IPS DF 6.9 (cell line): ENCODE measurements at places on chromosomes 4 and X.

DNA sequence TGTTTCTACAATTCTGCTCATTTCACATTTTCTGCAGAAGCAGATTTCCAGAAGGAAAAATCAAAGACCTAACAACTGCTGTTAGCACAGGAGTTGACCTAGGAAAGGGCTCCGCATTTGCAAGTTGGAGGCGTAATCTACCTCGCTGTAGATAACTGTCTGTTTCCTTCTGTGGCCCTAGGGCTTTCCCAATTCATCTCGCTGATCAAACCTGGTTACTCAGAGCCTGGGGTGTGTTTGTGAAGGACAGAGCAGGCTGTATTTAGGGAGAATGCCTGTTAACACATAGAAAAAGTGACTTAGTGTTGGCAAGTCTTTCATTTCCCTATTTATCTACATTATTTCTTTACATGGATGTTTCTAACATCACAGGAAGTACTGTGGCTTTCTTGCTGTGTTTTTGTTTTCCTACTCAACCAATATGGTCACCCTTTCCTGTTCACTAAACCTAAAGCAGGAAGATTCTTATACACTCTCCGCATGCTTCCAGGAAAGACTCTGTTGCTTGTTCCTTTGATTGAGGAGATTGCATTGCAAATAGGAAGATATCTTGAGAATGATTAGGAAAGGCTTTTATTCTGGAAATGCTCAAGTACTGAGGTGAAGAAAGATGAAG is 40.5 kb downstream of the AGA start:
- H3K36me3 ChIP-seq, result no peaks in the 10 kb centered on the region
- no peak for DNase-seq
- H3K27ac ChIP-seq, result no peak overlapping the region
- no peaks in the 10 kb centered on the region for H3K4me1 ChIP-seq
- no peaks in the 10 kb centered on the region for H3K27me3 ChIP-seq

DNA sequence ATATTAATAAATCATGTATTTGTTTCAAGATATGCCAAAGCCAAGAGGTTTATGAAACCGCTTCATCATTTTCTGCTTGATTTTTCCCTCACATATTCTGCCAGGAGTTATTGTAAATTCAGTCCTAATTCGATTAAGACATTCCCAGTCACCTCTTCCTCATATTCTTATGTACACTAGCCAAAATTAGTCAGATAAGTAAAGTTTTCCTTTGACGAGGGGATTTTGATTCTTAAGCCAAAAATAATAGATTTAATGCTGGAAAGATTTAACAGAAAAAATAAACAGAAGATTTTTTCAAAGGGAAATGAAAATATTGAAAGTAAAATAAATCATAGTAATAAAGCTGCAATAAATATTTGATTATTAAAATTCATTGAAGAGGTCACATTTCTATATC is 51.0 kb upstream of the VEGFC start:
- no peak overlapping the region for H3K27ac ChIP-seq
- DNase-seq, result no peak
- no peaks in the 10 kb centered on the region for H3K4me1 ChIP-seq
- no peaks in the 10 kb centered on the region for H3K36me3 ChIP-seq
- H3K27me3 ChIP-seq, result no peaks in the 10 kb centered on the region

GRCh38 chrX:1720836-1721235 is 106.0 kb downstream of the ASMT start:
- H3K36me3 ChIP-seq, result no peaks in the 10 kb centered on the region
- no peak overlapping the region for H3K27ac ChIP-seq
- no peaks in the 10 kb centered on the region; the same call in 1 of the 2 replicates for H3K4me1 ChIP-seq
- no peak overlapping the region for H3K4me3 ChIP-seq
- no peak for DNase-seq
- H3K27me3 ChIP-seq, result no peaks in the 10 kb centered on the region

GRCh38 chrX:81304563-81304962 is 102.7 kb downstream of the SH3BGRL start:
- H3K27me3 ChIP-seq, result no peaks in the 10 kb centered on the region
- no peaks in the 10 kb centered on the region for H3K36me3 ChIP-seq
- H3K4me3 ChIP-seq, result no peak overlapping the region
- H3K4me1 ChIP-seq, result no peaks in the 10 kb centered on the region
- no peak overlapping the region for H3K27ac ChIP-seq

DNA sequence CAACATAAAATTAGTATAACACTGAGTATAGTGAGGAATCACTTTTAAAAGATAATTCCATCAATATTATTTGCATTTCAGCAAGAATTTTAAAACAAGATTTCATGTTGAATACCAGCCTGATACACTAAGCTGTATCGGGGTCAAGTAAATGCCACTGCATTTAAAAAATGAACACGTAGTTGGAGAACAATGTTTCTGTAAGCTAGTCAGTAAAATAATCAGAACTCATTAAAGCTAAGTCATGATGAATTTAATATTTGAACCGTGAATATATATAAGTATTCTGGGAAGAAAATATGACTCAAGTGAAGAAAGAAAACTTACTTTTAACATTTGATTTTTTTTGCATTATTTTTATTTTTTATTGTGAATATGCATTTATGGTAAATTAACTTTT is 611.0 kb upstream of the PABPC4L start:
- no peak overlapping the region for H3K4me3 ChIP-seq
- no peaks in the 10 kb centered on the region for H3K4me1 ChIP-seq
- no peaks in the 10 kb centered on the region for H3K36me3 ChIP-seq
- no peak overlapping the region for H3K27ac ChIP-seq
- no peak for DNase-seq
- no peaks in the 10 kb centered on the region for H3K27me3 ChIP-seq

DNA sequence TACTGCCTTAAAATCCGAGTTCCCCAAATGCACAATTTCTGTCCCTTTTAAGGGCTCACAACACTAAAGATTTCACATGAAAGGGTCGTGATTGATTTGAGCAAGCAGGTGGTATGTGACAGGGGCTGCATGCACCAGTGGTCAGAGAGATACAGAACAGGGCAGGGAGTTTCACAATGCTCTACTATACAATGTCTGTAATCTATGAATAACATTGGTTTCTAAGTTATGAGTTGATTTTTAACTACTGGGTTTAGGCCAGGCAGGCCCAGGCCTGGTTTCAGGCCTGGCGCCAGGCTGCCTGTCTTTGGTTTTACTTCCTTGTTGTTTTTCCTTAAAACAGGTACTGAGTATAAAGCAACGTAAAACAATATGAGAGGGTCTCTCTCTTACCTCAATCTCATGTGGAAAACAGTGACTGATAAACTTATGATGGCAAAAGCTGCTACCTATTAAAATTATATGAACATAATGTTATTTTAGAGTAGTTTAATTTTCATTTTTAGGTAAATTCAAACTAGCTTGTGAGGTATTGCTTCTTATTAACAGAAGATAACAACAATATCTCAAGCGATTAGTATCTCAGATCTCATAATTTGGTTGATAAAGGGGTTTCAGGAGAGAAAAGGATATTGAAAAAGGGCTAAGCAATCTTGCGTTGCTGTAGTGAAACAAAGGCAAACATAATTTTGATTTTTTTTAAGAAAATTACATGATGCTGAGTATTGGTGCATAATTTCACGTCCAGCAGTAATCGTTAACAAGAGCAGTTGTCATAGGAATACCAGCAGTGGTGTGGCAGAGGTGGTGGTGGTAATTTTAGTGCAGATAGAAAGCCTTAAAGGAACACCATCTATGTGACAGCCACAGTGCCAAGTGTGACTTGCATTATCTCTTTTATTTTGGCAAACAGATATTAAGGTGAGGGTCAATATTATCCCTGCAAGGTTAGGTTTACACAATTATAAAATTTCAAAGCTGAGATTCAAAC is 944.4 kb upstream of the GRID2 start:
- no peaks in the 10 kb centered on the region for H3K27me3 ChIP-seq
- no peak overlapping the region for H3K4me3 ChIP-seq
- no peak overlapping the region for H3K27ac ChIP-seq
- no peaks in the 10 kb centered on the region for H3K36me3 ChIP-seq
- no peak for DNase-seq

DNA sequence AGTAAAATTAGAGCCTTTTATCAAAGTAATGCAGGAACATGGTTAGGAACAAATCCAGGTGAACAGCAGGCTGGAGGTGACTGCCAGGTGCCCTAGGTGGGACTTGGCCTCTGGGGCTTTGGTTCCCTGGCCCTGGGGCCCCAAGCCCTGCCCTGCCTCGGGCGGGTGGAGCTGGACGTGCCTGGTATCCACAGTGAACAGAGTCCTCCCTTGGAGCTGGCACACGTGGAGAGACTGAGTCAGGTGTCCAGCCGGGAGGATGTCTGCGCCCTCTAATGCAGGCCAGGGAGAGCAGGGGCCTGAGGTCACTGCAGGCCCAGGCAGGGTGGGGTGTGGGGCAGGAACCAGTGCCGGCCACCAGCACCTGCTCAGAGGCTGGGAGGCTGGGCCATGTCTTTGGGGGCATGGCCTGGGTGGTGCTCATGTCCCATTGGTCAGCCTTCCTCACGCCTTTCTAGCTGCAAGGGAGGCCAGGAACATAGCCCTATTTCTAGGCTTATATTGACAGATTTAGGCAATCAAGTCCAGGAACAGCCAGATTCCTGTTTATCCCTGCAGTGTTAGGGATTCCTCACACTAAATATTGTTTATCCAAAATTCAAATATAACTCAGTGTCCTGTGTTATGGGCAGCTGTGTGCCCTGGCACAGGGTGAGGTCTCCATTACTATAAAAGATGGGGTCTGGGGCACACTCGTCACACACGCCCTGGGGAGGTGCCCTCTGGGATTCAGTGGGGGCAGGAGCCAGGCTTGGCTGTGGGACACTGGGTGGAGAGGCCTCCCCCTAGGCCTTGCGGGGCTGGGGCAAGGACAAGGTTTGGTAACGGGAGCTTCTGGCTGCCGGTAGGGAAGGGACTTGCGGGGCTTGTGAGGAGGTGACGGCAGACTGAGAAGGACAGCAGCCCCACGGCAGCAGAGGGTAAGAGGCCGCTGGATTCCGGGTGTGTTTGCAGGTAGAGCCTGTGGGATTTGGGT is 14.3 kb upstream of the NAT8L start:
- H3K4me3 ChIP-seq, result no peak overlapping the region
- no peaks in the 10 kb centered on the region for H3K4me1 ChIP-seq
- H3K27ac ChIP-seq, result no peak overlapping the region
- DNase-seq, result no peak
- H3K36me3 ChIP-seq, result no peaks in the 10 kb centered on the region; the same call in 1 of the 2 replicates

DNA sequence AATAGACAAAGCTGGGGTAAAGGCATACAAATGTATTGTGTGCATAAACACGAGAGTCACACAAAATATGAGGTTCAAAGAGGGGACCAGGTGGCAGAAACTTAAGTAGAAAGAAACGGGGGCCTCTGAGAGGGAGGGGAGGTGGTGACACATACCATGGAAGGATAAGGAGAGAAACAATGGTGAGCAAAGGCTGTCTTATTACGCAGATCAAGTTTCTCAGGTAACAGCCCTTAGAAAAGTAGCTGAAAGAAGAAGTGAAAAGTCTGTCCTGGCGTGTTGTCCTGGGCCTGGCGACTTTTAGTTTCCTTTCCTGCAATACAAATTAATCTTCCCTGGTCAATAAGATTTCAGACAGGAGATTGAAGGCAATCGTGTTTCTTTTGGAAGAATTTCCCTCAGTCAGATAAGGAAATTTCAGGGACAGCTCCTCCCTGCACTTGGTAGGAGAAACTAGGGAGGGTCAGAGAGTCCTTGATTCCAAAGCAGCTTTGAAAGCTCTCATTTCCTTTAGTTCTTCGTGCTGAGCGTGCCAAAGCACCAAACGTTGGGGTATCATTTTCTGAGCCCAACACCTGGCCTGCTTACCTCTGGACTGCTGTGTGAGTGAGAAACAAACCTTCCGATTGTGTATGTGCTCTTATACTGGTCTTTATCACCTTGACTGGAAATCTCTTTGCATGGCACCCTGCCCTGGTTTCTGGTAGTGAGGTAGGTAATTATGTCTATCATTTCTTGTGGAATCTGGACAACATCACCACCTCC is 676.7 kb upstream of the LCORL start:
- H3K27ac ChIP-seq, result no peak overlapping the region
- H3K4me1 ChIP-seq, result peaks cover 1% of the 10 kb centered on the region; the same call in 1 of the 2 replicates
- no peak overlapping the region for H3K4me3 ChIP-seq
- H3K27me3 ChIP-seq, result no peaks in the 10 kb centered on the region
- no peaks in the 10 kb centered on the region for H3K36me3 ChIP-seq
- no peak for DNase-seq

- no peak overlapping the region for H3K27ac ChIP-seq
- H3K36me3 ChIP-seq, result no peaks in the 10 kb centered on the region
- no peaks in the 10 kb centered on the region for H3K4me1 ChIP-seq
- no peak overlapping the region for H3K4me3 ChIP-seq
These were observed 236.9 kb upstream of the PRKX start for GRCh38 chrX:3950373-3950772.

GRCh38 chrX:154333837-154334271 is 38.3 kb downstream of the TKTL1 start:
- no peak for DNase-seq
- H3K36me3 ChIP-seq, result no peaks in the 10 kb centered on the region
- H3K27ac ChIP-seq, result no peak overlapping the region
- no peaks in the 10 kb centered on the region for H3K27me3 ChIP-seq
- no peaks in the 10 kb centered on the region for H3K4me1 ChIP-seq

DNA sequence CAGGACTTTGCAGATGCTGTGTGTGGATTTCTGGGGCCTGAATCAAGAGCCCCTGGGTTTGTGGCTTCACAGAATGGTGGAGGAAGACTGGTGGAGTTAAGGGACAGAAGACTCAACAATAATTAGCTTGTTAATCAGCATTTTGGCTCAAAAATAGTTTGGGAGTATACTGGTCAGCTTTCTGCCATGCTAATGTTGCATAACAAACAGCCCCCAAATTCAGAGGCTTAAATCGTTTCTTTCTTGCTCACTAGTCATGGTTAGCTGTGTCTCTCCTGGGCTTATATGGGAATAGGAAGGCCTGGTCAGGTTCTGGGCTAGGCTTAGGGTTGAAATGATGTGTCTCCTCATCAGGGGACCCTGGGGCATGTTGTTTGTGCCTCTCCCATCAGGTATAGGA is 24.4 kb downstream of the TBL1X start:
- H3K4me1 ChIP-seq, result no peaks in the 10 kb centered on the region; the same call in 1 of the 2 replicates
- no peak for DNase-seq
- H3K4me3 ChIP-seq, result no peak overlapping the region
- no peaks in the 10 kb centered on the region for H3K27me3 ChIP-seq
- H3K36me3 ChIP-seq, result no peaks in the 10 kb centered on the region

DNA sequence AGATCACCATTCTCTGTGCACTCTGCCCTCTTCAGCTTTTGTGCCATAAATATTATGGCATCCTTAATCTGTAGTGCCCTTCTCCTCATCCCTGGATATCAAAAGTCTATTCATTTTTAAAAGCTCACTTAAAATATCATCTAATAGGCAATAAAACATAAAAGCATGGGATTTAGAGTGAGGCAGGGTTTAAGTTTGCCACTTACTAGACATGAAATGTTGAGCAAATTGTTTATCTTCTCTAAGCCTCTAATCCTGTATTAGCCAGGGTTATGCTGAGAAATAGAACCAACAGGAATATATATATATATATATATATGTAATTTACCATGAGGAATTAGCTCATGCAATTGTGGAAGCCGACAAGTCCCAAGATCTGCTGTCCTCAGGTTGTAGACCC is 472.4 kb upstream of the HS3ST1 start:
- H3K27ac ChIP-seq, result no peak overlapping the region
- no peaks in the 10 kb centered on the region for H3K27me3 ChIP-seq
- no peak for DNase-seq
- H3K4me1 ChIP-seq, result no peaks in the 10 kb centered on the region
- H3K36me3 ChIP-seq, result no peaks in the 10 kb centered on the region
